NCI-H460 (cell line): ENCODE measurements at places on chromosomes 12 and 14.

GRCh38 chr14:93023039-93023438 lies 92.7 kb downstream of the ITPK1 start:
- no peak for DNase-seq

DNA sequence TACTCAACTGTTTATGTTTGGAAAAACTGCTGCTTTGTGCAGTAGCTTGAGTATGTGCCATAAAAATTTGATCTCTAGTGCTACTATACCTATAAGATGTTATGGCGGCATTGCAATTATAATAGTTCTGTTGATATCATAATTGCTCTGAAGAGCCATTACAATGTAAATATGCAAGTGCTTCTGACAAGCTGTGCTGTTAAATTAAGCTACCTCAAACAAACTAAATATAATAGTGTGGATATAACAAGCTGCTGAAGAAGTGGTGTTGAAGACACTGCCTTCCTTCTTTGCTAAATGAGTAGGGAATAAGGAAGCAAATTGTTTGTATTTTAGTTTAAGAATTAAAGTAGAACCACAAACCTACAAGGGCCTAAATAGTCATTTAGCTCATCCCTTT lies 301.0 kb upstream of the MIS18BP1 start:
- DNase-seq: no peak

DNA sequence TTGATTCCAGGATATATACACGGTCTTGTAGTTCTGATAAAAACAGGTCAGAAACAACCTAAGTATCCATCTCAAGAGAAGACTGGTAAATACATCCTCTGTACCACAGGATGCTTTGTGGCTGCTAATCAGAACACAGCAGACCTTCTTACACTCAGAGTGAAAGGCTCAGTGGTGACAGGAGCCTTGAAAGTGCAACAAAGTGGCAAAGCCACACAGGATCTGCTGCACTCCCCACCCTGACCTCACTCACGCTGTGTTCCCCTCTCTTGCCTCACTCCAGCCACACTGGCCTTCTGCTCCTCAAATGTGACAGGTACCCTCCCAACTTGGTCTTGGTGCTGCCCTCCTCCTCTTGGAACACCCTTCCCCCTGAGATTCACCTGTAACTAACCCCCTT lies 98.1 kb upstream of the GRIP1 start:
- no peak for DNase-seq

DNA sequence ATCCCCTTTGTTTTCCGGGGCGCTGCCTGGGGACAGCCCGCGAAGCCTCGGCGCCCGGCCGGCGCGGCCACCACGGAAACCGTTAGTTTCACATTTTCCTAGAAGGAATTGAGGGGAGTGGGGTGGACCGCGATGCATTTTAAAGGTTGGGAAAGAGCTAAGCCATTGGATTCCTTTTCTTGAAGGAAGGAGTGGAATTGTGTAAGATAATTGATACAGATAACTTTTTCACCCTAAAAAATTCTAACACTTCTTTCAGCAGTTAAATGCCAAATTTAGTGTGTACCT lies 137.1 kb downstream of the MON2 start:
- DNase-seq: no peak

DNA sequence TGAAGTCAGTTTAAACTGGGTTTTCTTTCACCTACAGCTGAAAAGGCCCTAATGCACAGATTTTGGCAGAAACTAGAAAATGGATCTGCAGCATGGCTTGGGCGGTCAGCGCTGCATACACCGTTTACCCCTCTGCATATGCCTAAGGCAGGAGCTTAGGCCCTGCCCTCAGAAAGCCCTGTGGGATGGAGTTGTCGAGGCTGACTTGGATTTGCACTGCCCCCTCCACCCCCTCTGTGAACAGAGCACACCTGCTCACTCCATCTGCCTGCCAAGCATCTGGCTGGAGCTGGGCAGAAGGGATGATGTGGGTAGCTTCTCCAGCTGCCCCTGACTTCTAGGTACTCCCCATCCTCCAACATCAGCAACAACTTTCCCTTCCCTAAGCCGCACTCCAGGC lies 41.9 kb downstream of the TTC7B start:
- DNase-seq: no peak

GRCh38 chr14:96139169-96139568 lies 65.5 kb upstream of the BDKRB2 start:
- no peak for DNase-seq

GRCh38 chr12:6061660-6062059 lies 62.8 kb downstream of the VWF start:
- DNase-seq: no peak

DNA sequence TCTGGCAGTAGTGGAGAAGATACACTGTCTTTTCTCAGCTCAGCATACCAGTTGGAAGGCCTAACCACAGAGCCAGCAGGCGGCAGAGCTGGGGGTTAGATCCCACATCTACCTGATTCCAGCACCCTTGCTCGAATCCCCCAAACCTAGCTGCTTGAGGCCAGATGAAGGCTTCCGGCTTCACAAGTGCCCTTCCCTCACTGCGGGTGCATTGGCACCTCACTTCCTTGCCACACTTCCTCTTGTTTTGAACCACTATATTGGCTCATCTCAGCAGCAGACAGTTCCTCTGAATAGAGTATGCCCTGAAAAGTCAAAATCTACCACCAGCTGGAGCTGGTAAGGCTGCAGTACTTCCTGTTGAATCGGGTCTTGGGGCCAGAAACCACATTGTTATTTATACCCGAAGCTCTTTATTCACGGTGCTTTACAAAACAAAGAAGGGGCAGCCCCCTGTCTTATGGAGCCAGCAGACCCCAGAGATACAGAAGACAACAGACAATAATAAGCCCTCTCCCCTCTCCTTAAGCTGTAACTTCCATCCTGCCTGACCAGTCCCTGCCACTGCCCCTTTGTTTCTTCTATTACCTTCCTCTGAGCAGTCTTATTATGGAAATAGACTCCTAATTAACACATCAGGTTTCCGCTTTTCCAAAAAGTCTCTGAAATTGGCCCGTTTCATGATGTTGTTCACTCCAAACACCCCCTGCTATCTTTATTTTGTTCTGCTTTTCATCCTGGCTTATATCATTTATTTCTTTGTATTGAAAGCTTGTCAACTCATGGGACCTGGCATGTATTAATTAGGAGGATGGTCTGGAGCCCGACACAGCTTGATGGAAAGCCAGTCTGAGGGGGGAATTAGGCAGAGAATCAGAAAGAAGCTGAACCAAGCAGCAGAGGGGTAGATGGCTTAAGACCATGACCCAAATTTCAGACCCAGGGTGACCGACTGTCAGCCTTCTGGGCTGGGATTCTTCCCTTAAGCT lies 233.5 kb downstream of the EFCAB11 start:
- DNase-seq: no peak

DNA sequence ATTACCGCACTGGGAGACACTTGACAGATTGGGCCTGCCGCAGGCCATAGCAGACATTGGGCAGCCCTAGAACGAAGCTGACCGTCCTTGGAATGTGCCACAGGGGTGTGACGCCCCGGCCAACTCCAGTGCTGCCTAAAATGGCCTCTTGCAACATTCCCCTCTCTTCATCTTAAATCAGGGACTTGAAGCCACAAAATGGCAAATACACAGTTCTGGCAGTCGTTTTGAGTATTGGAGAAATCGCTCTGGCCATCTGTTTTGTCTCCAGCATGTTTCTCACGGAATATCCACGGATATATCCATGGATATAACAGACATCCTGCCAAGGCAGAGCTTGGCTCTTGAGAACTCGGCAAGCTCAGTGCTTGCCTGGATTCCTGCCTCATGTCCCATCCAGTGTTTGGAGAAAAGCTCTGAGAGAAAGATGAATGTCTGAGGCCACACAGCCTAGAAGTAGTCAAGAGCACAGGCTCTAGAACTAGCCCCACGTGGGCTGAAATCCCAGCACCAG lies 158.4 kb downstream of the CHST11 start:
- DNase-seq: no peak

GRCh38 chr12:47237751-47238211 lies 158.0 kb upstream of the AMIGO2 start:
- no peak for DNase-seq

GRCh38 chr14:21097636-21098075 lies 799 bp downstream of the ZNF219 start:
- no peak for DNase-seq
